ENCODE measurements at places on chromosomes 1 and 21. TPM values are rescaled to one million over a fixed set of nuclear protein-coding genes. Genes with fewer than 3 reads are reported as not detected.

The RNF2 gene
- total RNA-seq = 20.0 TPM

The ANKRD13C gene
- 14.3 TPM for total RNA-seq

The RASAL2 gene
- total RNA-seq = 0.61 TPM

The PPIAL4G gene
- total RNA-seq = not detected

The OXCT2 gene
- 1.9 TPM for total RNA-seq

The CAPZA1 gene
- 211 TPM for total RNA-seq

The KCNH1 gene
- total RNA-seq = not detected

The ANKRD35 gene
- total RNA-seq = 0.08 TPM

The S100A14 gene
- total RNA-seq = 0.54 TPM

The AMPD1 gene
- total RNA-seq = not detected

The MAN1C1 gene
- 0.19 TPM for total RNA-seq

The TEX50 gene
- total RNA-seq = not detected

The CNKSR1 gene
- total RNA-seq = 1.1 TPM

The FAM151A gene
- not detected for total RNA-seq

The RIMS3 gene
- total RNA-seq = 0.74 TPM

The PCBP3 gene
- 0.46 TPM for total RNA-seq

The MROH9 gene
- total RNA-seq = not detected

The S1PR1 gene
- 37.6 TPM for total RNA-seq

The TRAF3IP3 gene
- 62.6 TPM for total RNA-seq

The COG2 gene
- 28.7 TPM for total RNA-seq

The CELA3B gene
- total RNA-seq = 4.1 TPM

The DNAJC28 gene
- 0.58 TPM for total RNA-seq

The RHBDL2 gene
- total RNA-seq = not detected

The PSMD4 gene
- total RNA-seq = 186 TPM

The CHIA gene
- total RNA-seq = not detected

The CNIH4 gene
- 27.8 TPM for total RNA-seq

The MYBPHL gene
- not detected for total RNA-seq

The ERICH3 gene
- total RNA-seq = not detected

The ERRFI1 gene
- 6.5 TPM for total RNA-seq

The LBR gene
- total RNA-seq = 122 TPM

The USH2A gene
- not detected for total RNA-seq

The NBPF20 gene
- 1.1 TPM for total RNA-seq

The SYT14 gene
- not detected for total RNA-seq

The S100A13 gene
- total RNA-seq = 12.8 TPM

The UROD gene
- 66.2 TPM for total RNA-seq

The ELOA gene
- 46.6 TPM for total RNA-seq

The VHLL gene
- total RNA-seq = not detected

The CCDC27 gene
- not detected for total RNA-seq

The SPRR2A gene
- total RNA-seq = not detected

The FMO1 gene
- total RNA-seq = not detected

The S100A7A gene
- total RNA-seq = not detected

The HOOK1 gene
- 5.1 TPM for total RNA-seq

The DARS2 gene
- total RNA-seq = 32.7 TPM

The FTCD gene
- not detected for total RNA-seq
